ENCODE measurements at places on chromosomes 2 and 18. TPM values are rescaled to one million over a fixed set of nuclear protein-coding genes. Genes with fewer than 3 reads are reported as not detected.

DNA sequence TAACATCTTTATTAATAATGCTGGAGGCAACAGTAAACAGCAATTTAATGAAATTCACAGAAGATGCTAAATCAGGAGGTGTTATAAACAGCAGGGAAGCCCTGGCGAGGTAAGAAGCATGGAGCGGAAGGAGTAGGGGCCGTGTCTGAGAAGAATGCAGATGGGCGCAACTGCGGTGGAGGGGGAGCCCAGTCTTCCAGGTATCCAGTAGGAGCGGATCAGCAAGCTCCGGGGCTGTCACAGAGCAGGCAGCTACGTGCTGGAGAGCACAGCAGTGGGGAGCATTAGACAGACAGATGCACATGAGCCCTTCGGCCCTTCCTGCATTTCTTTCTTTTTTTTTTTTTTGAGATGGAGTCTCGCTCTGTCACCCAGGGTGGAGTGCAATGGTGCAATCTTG is 82.3 kb downstream of the SH3RF3 start:
- DNase-seq = no peak

The ASPRV1 gene
- total RNA-seq = 1.7 TPM

DNA sequence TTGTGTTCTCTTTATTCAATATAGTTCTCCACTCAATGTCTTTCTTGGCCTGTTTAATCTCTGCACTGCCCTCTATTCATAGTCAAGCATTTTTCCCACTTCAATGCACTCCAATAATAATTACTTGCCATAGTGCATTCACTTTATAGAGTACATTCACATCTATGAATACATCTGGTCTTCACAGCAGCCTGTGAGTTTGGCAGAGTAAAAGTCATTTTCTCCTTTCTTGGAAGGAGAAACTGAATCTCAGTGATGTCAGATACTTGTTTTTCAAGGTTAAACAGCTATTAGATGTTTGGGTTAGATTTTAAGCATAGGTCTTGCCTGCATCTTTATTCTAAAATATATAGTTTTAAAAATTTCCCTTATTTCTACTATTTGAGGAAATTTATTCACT is 373.2 kb downstream of the TRIB2 start:
- no peak for DNase-seq

DNA sequence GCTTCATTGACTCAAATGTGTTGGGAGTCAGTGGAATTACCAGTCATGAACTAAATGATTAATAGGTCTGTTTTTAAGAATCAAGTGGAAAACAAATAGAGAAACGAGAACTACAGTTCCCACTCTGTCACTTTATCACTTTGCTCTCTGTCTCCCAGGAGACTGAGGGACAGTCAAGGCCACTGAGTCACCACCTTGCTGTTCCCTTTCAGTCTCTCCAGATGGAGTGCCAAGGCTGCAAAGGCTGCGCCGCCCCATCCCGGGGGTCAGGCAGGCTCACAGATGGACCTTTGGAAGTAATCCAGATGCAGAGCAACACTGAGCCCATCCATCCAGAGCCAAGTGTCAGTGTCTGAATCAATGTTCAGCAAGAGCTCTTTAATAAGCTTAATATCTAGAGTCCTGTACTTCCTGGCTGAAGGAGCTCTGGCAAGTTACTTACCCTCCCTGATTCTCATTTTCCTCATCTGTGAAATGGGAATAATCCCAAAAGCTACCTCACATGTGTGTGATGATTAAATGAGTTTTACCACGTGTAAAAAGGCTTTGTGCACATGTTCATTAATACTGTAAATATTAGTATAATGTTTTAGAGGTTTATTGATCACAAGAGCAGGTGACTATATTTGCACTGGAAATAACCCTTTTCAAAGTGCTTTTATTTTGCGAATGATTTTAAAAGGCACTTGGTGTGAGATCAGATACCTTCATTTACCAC is 43.0 kb upstream of the EFEMP1 start:
- no peak for DNase-seq

The CNDP1 gene
- total RNA-seq = not detected
